ENCODE measurements at places on chromosomes 1 and 21. TPM values are rescaled to one million over a fixed set of nuclear protein-coding genes. Genes with fewer than 3 reads are reported as not detected.

DNA sequence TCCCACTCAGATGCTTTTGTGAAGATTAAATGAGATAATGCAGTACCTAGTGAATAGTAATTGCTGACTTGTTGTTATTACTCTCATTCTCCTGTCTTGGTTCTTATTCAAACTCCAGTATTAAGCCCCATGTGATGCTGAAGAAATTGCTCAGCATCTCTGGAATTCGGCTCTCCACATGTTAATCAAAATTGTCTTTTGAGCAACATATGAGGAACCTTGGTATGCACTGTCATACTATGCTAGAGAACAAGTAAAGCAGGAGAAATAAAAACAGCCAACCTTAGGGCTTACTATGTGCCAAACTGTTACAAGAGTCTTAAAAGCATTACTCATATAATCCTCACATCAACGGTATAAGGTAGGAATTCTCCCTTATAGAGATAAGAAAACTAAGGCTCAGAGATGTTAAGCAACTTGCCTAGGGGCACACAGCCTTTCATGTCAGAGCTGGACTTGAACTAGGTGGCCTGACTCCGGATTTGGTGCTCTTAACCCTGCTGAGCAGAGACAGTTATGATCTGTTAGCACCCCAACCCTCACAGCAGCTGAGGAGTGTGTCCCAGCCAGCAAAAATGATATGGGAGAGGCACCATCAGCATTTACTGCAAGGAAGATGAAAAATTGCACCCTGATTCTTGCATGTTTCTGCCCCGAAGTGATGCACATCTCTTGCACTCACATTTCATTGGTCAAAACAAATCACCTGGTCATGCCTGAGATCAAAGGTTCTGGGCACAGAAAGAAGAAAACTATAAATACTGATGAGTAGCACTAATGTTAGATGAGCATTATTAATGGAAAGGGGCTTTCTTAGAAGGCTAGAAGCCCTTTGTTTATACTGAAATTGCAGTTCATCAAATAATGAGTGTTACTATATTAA, 102.3 kb downstream of the OMA1 start:
- peaks cover 5% of the 10 kb centered on the region for H3K27me3 ChIP-seq
- no peak for DNase-seq
- no peaks in the 10 kb centered on the region for H3K4me1 ChIP-seq
- no peaks in the 10 kb centered on the region for H3K36me3 ChIP-seq

DNA sequence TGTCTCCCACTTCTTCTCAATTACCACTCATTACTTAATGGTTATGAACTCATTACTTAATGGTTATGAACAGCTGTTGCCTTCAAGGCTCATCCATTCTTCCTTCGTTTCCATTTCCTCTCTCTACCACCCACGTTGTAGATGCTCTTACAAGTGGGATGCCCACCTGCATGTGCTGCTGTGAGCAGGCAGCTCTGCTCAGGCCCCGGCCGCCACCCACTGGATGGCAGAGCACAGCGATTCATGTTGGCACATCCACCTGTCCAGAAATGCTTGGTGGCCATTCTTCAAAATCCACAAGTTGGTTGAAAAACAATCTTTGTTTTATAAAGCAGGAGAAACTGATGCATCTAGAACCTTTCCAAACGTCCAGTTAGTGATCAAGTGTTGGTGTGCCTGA, 14.5 kb downstream of the ATP1A1 start:
- no peak overlapping the region for H3K27ac ChIP-seq
- peaks cover 38% of the 10 kb centered on the region for H3K36me3 ChIP-seq
- H3K27me3 ChIP-seq = no peaks in the 10 kb centered on the region
- H3K4me1 ChIP-seq = peaks cover 29% of the 10 kb centered on the region
- H3K4me3 ChIP-seq = no peak overlapping the region

DNA sequence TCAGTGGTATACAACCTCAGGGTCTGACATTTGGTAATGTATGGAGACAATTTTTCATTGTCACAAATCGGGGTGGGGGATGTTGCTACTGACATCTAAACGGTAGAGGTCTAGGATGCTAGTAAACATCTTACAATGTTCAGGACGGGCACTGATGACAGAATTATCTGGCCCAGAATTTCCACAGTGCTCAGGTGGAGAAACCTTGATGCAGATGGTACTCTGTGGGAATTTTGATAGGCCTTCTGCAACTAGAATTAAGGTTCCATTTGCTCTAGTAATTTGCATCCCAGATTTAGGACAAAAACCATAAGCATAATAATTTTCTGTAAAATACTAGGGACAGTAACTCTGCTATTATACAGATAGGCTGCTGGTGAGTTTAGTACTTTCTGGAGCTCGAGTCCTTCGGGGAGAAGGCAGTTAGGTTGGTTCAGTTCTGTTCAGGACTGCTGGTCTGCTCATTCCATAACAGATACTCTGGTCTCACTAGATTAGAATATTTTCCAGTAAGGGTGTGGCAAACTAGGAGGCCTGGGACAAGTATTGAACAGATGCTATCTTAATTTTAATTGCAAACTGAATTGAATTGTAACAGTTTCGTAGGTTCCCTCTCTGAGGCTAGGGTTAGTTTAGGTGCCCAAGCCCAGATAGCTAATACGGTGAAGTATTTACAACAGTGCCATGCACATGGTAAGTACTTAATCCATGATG, 11.4 kb downstream of the METTL13 start:
- H3K4me1 ChIP-seq = peaks cover 21% of the 10 kb centered on the region
- no peak overlapping the region for H3K4me3 ChIP-seq
- DNase-seq = no peak

DNA sequence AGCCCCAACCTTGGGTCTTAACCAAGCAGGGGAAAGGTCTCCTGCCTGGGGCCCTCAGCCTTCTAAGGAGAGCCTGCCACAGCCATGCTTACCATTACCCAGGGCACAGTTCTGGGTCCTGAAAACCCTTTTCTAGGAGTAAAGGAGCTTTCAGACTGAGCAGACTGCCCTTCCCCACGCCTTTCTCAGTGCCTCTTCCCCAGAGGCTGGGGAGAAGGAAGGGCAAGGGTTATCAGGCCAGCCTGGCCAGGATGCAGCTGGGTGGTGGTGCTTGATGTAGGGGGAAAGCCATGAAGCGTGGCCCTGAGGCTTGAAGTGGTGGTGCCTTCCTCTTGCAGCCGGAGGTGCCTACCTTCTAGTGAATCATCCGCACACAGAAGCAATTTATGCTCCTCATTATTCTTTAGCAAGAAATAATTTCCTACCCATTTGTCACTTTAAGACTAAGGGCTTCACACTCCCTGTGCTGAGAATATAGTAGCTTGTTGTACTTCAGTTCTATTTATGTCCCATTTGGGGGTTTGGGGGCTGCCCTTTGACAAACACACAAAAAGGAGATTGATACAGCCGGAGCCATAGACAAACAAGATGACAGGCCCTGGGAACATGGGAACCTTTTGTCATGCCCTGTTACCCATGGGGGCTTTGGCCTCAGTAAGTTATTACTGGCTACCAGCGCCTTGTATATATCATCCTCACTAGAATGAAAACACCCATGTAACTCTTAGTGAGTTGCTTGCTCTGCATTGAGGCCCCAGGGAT, 40.7 kb downstream of the MAN1C1 start:
- no peaks in the 10 kb centered on the region for H3K4me1 ChIP-seq
- no peak for DNase-seq
- H3K27me3 ChIP-seq = no peaks in the 10 kb centered on the region
- no peaks in the 10 kb centered on the region for H3K36me3 ChIP-seq
- no peak overlapping the region for H3K4me3 ChIP-seq
- no peak overlapping the region for H3K27ac ChIP-seq

DNA sequence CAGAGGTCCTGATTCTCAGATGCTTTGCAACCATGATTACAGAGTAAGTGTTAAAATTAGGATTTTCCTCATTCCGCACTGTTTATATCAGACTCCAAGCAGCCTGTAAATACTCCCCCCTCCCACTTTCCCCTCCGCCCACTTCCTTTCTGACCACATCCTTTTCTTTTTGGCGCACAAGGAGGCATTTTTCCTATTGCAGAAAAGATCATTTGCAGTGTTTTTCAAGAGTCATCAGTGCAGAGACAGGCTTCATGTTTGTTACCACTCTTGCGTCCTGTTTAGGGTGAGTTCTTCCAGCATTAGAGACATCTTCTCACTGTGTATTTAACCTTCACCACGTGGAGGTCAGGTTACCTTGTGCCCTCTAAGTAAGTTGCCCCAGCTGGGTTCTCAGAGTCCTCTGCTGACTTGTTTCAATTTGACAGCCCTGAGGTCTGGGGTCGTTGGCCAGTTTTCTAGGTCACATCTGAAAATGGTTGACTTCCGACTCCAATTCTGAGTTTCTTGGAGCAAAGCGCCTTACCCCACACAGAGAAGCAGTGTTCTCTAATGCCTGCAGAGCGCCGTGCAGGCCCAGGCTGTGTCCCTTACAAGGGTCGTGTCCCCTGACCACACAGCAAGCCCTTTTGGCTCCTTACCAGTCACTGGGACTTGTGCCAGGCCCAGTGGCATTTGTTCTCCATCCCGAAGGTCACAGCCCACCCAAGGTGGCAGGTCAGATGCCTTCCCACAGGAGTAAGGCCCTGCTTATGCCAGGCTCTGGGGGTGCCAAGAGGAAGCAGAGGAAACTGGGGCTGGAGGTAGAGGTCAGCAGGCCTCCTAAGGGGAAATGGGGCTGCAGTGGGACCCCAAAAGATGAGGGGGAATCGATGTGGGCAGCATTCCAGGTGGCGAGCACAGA, 85.6 kb downstream of the FAM78B start:
- H3K27ac ChIP-seq = no peak overlapping the region
- no peak for DNase-seq
- no peaks in the 10 kb centered on the region for H3K36me3 ChIP-seq
- peaks cover 4% of the 10 kb centered on the region for H3K4me1 ChIP-seq

- DNase-seq = no peak
- H3K27me3 ChIP-seq = no peaks in the 10 kb centered on the region
- no peak overlapping the region for H3K4me3 ChIP-seq
- H3K27ac ChIP-seq = no peak overlapping the region
Measured at GRCh38 chr1:94428441-94428840, 10.3 kb downstream of the ABCD3 start.

- H3K27me3 ChIP-seq = no peaks in the 10 kb centered on the region
- H3K4me3 ChIP-seq = no peak overlapping the region
- DNase-seq = no peak
- H3K27ac ChIP-seq = no peak overlapping the region
- peaks cover 13% of the 10 kb centered on the region for H3K4me1 ChIP-seq
Measured at GRCh38 chr1:161090617-161091016, 1.3 kb upstream of the NECTIN4 start.

- H3K27me3 ChIP-seq = no peaks in the 10 kb centered on the region
- H3K4me1 ChIP-seq = no peaks in the 10 kb centered on the region
- H3K4me3 ChIP-seq = no peak overlapping the region
- DNase-seq = no peak
Measured at GRCh38 chr1:208108213-208108608, 136.0 kb downstream of the PLXNA2 start.

- no peaks in the 10 kb centered on the region for H3K27me3 ChIP-seq
- no peaks in the 10 kb centered on the region for H3K4me1 ChIP-seq
- no peaks in the 10 kb centered on the region for H3K36me3 ChIP-seq
- no peak overlapping the region for H3K4me3 ChIP-seq
- no peak for DNase-seq
- no peak overlapping the region for H3K27ac ChIP-seq
Measured at GRCh38 chr1:229114315-229114714, 156.6 kb upstream of the RAB4A start.

GRCh38 chr1:220991506-220991905, 112.3 kb downstream of the HLX start:
- H3K27ac ChIP-seq = no peak overlapping the region
- no peaks in the 10 kb centered on the region for H3K27me3 ChIP-seq
- no peak overlapping the region for H3K4me3 ChIP-seq
- H3K36me3 ChIP-seq = no peaks in the 10 kb centered on the region
- H3K4me1 ChIP-seq = no peaks in the 10 kb centered on the region
- DNase-seq = no peak

GRCh38 chr21:29582855-29583254, 284.1 kb downstream of the BACH1 start:
- H3K36me3 ChIP-seq = no peaks in the 10 kb centered on the region
- no peaks in the 10 kb centered on the region for H3K27me3 ChIP-seq
- DNase-seq = no peak
- no peak overlapping the region for H3K27ac ChIP-seq
- H3K4me3 ChIP-seq = no peak overlapping the region

GRCh38 chr1:39544327-39544726, 32.3 kb downstream of the PABPC4 start:
- DNase-seq = no peak
- H3K27ac ChIP-seq = no peak overlapping the region
- H3K27me3 ChIP-seq = no peaks in the 10 kb centered on the region
- peaks cover 18% of the 10 kb centered on the region for H3K36me3 ChIP-seq
- H3K4me3 ChIP-seq = no peak overlapping the region

DNA sequence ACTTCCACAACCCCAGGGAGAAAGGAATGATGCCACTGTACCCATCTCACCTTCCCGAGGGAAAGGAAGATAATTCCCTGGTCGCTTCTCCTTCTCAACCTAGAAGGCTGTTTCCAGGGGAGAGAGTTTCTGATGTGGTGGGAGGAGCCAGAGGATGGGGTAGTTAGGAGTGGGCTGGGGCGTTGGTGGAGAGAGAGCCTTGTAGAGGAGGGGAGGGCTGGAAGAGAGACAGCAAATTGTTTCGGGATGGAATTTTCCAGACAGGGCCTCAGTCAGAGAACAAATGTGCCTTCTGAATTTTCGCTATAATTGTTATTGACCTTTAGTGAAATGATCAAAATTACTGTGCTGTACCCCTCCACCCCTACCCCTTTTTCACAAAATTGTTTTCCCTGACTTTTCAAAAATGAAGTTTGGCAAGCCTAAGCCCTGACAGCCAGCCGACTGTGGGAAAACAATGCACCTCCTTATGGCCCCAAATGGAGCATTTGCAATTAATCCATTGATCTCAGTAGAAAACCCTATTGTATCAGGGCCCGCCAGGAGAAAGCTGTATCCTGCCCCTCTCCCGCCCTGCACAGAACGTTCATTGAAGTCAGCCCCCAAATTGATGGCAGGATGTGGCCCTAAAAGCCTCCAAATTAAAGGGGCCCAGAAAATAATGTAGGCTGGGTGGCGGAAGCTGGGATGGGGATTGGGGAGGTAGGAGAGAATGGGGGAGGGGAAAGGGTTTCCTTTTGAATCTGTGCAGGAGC, 69.1 kb upstream of the JUN start:
- no peak for DNase-seq
- H3K27me3 ChIP-seq = no peaks in the 10 kb centered on the region
- H3K4me3 ChIP-seq = no peak overlapping the region
- H3K27ac ChIP-seq = peak overlapping the region; percentile 3
- no peaks in the 10 kb centered on the region for H3K36me3 ChIP-seq

GRCh38 chr1:3727825-3728776, 24.1 kb upstream of the CCDC27 start:
- no peak for DNase-seq
- H3K36me3 ChIP-seq = no peaks in the 10 kb centered on the region
- H3K27ac ChIP-seq = no peak overlapping the region

GRCh38 chr1:41915786-41916571, 2.7 kb downstream of the HIVEP3 start:
- peaks cover 9% of the 10 kb centered on the region for H3K36me3 ChIP-seq
- H3K27ac ChIP-seq = peak overlapping the region; percentile 87
- H3K4me1 ChIP-seq = peaks cover 85% of the 10 kb centered on the region
- DNase-seq = no peak
- H3K4me3 ChIP-seq = peak overlapping the region; percentile 67

- no peaks in the 10 kb centered on the region for H3K27me3 ChIP-seq
- H3K4me3 ChIP-seq = peak overlapping the region; percentile 94
- peak; percentile 76 for DNase-seq
- H3K36me3 ChIP-seq = no peaks in the 10 kb centered on the region
Measured at GRCh38 chr1:26035959-26036755, 9.8 kb downstream of the SLC30A2 start.

GRCh38 chr1:110523011-110523410, 4.0 kb upstream of the KCNA10 start:
- peaks cover 3% of the 10 kb centered on the region for H3K4me1 ChIP-seq
- no peaks in the 10 kb centered on the region for H3K36me3 ChIP-seq
- H3K27ac ChIP-seq = no peak overlapping the region
- no peak for DNase-seq

The RGS7 gene
- total RNA-seq = not detected

The PLEKHN1 gene
- 1.4 TPM for total RNA-seq

The ZNF648 gene
- total RNA-seq = not detected

The BTBD8 gene
- 0.67 TPM for total RNA-seq

The SHCBP1L gene
- not detected for total RNA-seq

The LCE1B gene
- not detected for total RNA-seq
